ENCODE measurements at places on chromosomes 13 and 19.

- DNase-seq = no peak
These were observed 468 bp downstream of the STX10 start for GRCh38 chr19:13149628-13150186.

GRCh38 chr19:16351133-16351809, 26.6 kb downstream of the KLF2 start:
- DNase-seq = no peak

DNA sequence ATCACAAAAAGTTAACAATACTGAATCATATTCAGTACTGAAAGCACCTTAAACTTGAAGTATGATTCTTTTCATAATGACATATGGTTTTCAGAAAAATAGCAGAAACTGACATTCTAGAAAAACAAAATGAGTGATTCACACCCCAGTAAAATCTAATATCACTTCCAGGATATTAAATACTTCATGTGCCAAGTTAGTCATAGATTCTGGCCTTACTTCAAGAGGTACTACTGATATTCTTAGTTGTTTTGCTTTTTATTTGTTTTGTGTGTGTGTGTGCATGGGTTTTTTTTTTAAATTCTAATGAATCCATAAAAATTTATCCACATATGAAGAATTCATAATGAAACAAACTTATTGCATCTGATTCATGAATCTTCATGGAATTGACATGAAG, 207.9 kb upstream of the UFM1 start:
- no peak for DNase-seq

- DNase-seq = no peak
These were observed 3.7 kb upstream of the CSNK1A1L start for GRCh38 chr13:37109051-37109678.

DNA sequence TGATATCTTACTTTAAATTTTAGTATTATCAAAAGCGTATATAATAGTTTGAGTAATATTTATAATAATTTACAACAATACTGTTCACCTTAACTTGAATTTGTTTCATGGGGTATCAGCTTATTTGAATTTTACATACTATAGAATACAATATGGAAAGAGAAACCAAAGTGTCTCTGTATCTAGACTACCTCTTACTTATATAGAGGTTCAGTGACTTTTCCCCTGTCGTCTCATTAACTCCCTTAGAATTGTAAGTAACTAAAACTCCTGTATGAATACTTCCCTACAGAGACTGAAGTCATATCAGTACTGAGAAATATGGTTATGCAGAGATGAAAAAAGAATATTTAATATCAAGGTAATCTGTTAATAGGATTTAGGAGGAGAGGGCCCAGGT, 26.8 kb downstream of the COG6 start:
- DNase-seq = no peak

DNA sequence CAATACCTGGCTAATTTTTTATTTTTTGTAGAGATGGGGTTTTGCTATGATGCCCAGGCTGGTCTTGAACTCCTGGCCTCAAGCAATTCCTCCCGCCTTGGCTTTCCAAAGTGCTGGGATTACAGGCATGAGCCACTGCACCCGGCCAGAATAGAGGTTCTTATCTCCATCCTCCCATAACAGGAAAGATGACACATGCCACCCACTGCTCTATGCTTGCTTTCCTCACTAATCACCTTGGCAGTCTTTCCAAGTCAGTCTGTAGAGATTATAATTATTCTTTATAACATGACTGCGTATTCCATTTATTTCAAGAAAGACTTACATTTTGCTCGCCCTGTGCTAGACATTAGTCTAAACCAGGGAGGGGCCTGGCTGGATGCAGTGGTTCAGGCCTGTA, 6.7 kb downstream of the VAV1 start:
- DNase-seq = no peak

DNA sequence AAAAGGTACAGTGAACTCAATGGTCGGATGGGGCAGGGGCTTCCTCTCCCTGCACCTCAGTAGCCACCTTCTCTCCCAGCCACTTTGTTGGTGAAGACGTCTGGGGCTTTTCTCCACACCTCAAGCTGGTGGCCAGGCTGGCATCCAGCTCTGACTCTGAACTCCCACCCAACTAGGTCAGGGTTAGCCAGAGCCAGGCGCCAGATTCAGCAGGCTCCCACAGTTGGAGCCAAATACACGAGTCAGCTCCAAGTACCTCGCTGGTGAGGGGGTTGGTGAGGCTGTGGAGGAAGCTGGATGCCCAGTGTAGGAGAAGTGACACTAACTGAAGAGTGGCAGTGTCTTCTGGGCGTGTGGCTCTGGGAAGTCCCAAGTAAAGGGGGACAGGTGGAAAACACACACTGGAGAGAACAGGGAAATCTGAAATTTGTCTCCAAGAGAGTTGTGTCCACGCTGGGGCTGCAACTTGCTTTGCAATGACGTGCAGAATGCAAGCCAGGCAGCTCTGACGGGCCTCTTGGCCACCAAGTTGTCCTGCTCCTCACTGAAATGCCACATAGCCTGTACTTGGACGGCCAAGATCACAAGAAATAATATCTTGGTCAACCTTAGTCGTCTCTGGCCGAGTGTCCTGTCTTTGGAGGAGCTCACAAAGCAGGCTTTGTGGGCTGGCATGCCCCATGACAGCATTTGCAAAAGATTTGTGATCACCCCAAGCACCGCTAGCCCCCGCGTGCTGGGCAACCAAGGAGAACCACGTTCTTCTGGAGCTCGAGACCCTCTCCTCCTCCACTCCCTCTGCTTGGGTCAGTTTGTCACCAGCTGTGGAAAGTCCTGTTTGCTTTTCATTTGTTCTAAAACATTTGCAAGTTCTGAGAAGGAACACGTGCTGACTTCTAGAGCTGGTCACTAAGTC, 18.1 kb downstream of the SLC7A1 start:
- no peak for DNase-seq

DNA sequence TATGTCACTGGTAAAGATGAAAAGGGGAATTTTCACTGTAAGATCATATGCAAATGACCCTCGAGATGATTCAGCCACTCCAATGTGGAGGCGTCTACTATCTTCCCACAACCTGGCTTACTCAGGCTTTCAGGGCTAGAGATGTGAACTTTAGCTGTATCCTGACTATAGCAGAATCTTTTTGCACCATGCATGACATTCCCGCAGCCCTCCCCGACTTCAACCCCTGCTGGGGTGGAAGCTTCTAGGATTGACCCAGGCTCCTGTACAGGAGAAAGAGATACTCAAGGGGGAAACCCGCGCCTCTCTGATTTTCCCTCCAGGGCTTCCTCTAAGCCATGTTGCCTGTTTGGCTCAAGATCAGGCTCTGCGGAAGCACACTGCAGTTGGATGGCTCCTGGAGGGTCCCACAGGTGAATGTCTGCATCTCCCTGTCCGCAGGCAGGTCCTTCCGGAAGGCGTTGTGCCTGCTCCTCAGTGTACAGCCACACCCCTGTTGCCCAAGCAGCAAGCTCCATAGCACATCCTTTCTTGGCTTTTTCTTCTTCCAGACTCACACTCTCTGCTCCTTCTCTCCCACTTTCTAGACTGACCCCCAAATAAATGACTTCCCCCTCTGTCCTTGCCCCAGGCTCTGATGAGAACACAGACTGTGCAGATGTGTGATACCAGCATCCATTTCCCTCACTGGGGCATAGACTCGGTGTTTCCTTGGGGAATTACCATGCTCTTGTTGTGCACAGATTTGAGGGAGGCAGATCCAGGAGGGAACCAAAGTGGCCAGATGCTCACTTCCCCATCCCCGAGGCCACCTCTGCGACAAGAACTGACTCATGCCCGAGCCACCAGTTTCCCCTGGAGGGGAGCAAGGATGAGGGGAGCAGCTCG, 29.1 kb upstream of the POP4 start:
- DNase-seq = no peak

- no peak for DNase-seq
These were observed 13.5 kb downstream of the LMNB2 start for GRCh38 chr19:2443116-2443784.

- no peak for DNase-seq
These were observed 39.3 kb downstream of the RGCC start for GRCh38 chr13:41496420-41497234.

DNA sequence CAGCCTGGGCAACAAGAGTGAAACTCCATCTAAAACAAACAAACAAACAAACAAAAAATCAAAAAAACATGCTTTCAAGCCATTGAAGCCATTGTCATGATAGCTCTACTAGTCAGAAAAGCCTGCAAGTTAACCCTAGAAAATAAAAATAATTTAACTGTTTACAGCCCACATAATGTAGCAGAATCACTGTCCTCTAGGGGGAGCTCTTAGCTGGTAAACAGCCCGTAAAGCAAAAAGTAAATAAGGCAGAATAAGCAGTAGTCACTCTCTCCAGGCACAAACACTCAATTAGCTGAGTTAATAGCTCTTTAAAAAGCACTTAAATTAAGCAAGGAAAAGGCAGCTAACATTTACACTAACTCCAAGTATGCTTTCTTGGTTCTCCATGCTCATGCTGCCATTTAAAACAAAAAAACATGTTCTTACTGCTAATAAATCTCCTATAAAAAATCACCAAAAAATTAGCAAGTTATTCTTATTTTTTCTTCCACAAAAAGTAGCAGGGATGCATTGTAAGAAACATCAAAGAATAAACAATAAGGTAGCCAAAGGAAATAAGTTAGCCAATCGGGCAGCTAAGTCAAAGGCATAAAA, 11.3 kb downstream of the LILRB4 start:
- no peak for DNase-seq

DNA sequence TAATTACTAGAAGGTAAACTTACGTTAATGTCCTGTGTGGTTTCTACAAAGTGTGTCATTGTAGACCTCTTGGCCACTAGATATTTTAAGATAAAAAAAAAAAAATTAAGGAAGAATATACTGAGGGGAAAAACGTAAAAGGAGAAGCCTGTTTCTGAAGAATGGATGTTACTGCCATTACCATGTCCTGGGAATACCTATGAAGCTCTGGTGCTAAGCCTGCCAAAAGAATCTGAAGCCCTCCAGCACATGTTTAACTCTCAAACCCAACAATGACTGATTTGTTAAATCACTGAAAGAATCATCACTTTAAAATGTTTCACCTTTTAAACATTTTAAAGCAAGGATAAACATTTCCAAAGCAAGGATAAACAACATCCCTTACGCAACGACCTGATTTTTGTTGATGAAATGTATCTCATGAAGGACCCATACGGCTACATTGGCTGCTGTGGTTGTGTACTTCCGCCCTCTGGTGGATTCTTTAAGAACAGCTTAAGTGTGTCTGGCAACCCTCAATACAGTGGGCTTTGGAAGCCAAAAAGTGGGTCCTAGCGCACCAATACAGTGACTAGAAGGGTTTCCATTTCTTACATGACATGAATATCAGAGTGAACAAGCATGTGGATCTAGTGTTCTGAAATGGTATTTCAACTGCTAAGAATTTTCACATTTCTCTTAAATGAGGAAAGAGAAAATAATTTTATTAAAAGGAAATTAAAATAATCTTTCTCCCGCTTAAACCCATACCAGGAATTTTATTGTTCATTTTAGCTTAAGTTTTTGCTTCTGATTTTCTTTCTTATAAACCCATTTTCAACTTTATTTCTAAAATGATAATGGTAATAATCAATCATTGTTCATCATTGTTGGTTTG, 74.5 kb upstream of the RAP2A start:
- DNase-seq = no peak

GRCh38 chr13:66994097-66994496, 236.0 kb downstream of the PCDH9 start:
- DNase-seq = no peak

- DNase-seq = no peak
These were observed 43.1 kb upstream of the STARD13 start for GRCh38 chr13:33328701-33329100.

DNA sequence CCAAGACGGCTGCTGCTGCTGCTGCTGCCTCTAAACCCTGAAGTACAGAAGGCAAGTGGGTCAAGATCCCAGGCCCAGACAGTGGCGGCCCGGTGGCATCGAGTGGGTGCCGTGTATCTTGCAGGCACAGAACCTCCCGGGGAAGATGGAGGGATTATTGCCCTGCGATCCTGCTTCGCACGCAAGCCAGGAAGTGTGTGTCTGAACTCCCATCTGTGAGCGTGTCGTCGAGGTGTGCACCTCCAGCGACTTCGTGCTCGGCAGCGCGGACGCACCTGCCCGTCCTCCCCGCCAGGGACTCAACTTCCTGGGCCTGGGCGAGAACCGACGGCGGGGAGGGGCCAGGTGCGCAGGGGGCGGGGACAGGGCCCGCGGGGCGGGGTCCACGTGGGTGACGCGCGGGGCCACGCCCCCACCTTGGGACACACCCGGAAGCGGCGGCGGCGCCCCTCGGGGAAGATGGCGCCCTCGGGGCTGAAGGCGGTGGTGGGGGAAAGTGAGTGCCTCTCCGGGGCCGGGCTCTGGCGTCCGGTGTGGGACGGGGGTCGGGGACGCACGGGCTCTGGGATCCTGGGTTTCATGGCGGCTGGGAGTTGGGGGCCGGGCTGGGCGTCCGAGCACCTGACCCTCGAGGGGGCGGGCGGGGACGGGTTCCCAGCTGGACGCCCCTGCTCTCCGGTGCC, at the start of gene STXBP2:
TSS of gene STXBP2 (plus strand) at position 420 of the 683 bp plus-strand sequence. CDS start at position 460, 40 bp downstream.
- peak; percentile 89 for DNase-seq

GRCh38 chr13:38664906-38665305, 22.0 kb upstream of the FREM2 start:
- no peak for DNase-seq

DNA sequence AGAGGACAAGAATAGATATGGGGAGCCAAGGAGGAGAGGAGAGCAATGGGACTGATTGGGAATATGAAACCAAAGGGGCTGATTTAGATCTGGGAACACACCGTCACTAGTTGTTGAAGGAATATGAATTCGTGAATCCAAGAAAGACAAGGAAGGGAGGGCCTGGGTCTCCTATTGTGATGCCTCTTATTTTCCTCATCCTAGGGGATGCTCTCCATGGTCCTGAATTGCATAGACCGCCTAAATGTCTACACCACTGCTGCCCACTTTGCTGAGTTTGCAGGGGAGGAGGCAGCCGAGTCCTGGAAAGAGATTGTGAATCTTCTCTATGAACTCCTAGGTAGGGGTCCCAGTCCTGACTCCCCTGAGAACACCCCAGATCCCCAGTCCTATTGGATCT, 21.5 kb downstream of the RYR1 start:
- DNase-seq = no peak

DNA sequence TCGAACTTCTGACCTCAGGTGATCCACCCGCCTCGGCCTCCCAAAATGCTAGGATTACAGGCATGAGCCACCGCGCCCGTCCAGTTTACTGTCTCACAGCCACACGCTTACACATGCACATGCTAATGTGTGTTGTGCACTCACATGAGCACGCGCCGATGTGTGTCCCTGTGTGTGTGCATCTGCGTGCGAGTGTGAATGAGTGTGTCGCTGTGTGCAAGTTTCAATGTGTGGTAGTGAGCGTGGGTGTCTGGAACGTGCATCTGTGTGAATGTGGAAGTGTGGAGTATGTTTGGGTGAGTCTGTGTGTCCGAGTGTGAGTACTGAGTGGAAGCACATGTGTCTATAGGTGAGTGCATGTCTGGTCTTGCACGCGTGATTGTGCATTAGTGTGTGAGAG, 4.2 kb downstream of the MAST1 start:
- no peak for DNase-seq

DNA sequence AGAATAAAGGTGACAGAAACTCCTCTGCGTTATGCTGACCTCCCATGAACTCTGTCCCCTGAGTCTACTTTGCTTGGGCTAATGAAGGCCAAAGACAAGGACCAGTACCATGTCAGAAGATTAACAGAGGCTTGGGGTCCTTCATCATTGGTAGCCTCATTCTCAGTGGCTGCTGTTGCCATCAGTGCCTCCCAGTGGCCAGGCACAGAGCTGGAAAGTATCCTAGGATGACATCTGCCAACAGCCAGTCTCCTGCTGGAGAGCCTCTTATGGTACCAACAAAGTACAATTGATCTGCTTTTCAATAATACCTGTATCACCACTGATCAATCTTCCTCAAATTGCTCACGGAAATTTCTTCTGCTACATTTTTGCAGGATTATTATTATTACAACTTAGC, 281.6 kb downstream of the DNAJC15 start:
- no peak for DNase-seq

GRCh38 chr13:112851107-112852038, 117.6 kb upstream of the MCF2L start:
- DNase-seq = no peak

All from GM06990 (cell line).